ENCODE measurements at places on chromosomes 2 and 18.

GRCh38 chr18:57087644-57088376 is 59.1 kb upstream of the BOD1L2 start:
- no peak for DNase-seq

GRCh38 chr2:204491528-204491927 is 53.7 kb upstream of the PARD3B start:
- no peak for DNase-seq

GRCh38 chr18:49100226-49100968 is 149.6 kb upstream of the SMAD7 start:
- DNase-seq: no peak

DNA sequence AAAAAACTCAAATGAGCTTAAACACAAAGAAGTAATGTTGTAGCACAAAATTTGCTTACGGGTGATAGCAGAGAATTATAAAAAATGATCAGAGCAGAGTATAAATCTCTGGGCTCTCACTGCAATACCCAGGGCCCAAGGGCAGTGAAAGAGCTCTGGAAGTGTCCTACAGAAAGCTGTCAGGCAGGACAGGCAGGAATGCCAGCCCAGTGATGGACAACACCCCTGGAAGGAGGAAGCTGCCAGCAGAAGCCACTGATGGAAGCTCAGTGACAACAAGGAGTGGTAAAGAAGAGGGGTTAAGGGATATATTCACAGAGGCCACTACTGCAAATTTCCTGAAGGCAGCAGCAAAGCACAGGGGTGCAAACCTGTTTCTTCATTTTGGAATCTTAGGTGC is 214.9 kb downstream of the L3MBTL4 start:
- DNase-seq: no peak

DNA sequence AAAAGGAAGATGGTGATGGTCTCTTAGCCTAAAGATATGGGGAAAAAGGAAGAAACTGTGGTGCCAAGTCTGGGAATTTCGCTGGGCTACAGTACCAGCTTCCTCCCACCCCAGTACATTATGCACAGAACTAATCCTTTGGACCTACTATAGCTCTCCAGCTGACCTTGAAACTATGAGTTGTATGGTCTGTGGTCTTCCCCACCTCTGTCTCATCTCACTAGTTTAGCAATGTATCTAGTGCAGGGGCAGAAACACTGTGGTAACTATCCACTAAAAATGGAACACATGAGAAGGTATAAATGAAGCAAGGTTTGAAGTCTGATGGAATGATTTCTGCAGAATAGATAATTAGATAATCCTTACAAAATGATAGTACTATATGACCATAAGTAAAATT is 190.4 kb upstream of the CCDC150 start:
- DNase-seq: no peak

DNA sequence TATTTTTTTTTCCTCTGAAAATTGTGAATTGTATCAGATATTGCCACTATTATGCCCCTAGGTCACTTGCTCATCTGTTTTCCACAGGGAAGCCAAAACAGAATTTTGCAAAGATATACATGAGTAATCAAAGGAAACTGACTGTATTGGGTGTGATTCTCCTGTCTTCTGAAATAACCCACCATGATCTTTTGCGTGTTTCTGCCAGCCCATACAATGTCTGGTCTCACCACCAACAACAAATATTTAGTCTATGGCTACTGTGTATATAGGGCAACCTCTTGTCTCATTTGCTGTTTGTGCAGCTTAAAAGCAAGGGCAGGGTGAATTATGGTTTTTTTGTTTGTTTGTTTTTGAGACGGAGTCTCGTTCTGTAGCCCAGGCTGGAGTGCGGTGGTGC is 26.5 kb downstream of the EPAS1 start:
- DNase-seq: no peak

DNA sequence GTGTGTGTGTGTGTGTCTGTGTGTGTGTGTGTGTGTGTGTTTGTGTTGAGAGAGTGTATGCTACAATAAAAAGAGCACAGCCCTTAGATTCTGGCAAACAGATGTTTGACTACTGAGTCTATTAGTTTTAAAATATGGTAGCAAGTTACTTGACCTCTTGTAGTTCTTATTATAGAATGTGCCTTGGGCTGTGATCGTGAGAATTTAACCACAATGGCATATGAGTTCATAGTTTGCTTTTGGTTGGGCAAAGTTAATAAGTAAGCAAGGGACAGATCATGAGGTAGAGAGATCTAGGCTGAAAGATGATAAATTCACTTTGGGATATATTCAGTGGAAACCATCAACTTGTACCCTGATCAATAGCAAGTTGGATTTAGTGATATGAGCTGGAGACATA is 334.3 kb upstream of the VWC2L start:
- no peak for DNase-seq

Measured in CD4-positive, alpha-beta T cell treated with Interferon alpha-2 for 1 hour (primary cell).